ENCODE measurements at places on chromosomes 16 and 17.

DNA sequence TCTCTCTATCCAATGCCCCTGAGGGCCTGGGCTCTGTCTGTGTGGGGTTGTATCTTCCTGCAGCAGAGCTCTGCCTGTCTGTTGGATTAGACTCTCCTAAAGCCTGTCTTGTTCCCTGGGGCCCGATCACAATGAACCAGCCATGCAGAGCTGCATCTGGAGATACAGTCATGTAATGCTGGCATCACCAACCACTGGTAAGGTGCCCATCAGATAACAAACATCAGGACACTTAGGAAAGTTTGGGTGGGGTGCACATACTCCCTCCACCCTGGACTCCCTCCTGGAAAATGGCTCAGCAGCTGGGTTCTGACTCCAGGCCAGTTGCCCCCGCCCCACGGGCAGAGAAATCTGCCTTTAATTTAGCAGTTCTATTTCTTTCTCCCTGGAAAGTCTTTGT, 61.3 kb upstream of the BRD7 start:
- DNase-seq = no peak

GRCh38 chr17:50871898-50872297, 5.7 kb upstream of the TOB1 start:
- DNase-seq = no peak

GRCh38 chr17:47946929-47947397, 5.6 kb downstream of the PNPO start:
- peak; percentile 63 for DNase-seq

- no peak for DNase-seq
Observed at GRCh38 chr17:35167666-35168065, 20.0 kb downstream of the UNC45B start.

DNA sequence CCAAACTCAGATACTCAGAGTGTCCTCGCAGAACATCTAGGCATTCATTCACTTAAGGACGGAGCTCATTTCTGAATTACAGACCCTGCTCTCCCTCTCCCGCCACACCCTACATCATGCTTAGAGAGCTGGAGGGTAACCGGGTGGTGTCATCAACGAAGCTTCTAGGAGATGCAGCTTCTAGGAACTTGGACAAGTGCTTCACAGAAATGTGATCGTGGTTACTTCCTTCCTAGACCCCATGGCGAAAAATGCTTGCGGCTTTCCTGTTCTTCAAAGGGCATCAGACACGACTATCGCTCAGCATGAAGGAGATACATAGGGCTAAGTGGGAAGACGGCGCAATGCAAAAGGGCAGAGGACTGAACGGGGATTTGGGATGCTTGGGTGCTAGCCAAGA, 126.8 kb downstream of the ZFHX3 start:
- DNase-seq = no peak

DNA sequence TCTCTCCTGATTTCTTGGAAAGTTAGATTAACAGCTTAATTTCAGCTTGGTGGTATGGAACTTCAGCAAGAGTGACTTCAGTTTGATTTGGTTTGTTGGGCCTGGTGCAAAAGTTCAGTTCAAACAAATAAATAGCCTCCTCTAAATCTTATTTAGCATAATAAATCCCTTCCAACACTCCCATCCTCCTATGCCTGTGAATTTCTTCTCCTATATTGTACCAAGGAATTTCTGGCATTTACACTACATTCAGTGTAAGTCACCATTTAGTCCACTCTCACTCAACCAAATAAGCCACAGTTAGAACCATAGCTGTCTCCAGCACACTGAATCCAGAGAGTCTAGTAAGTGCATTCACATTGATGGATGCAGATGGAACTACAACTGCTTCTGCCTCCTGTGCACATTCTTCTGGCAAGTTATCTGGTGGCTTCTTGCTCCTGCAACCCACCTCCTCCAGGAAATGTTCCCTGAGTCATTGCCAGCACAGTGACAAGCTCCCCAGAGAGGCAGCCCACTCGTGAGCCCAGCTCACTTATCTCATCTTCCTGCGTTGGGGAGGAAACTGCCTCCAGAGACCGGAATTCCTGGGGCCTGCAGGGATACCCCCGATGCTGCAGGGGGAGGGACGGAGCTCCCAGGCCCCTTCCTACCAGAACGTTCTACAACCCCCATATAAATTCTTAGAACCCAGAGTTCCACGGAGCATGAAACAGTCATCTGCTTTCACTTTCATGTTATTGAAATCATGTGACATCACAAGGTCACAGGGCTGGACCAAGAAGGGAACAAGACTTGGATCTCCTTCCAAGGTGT, 318.3 kb downstream of the PHKB start:
- no peak for DNase-seq

GRCh38 chr17:66417300-66417719, 114.9 kb downstream of the PRKCA start:
- no peak for DNase-seq

- peak; percentile 6 for DNase-seq
Observed at GRCh38 chr17:30290696-30291542, 825 bp downstream of the BLMH start.

- no peak for DNase-seq
Observed at GRCh38 chr17:14557480-14557879, 256.6 kb downstream of the HS3ST3B1 start.

GRCh38 chr16:86367291-86368072, 142.8 kb upstream of the FOXF1 start:
- DNase-seq = no peak

GRCh38 chr17:82780195-82780594, 28.3 kb downstream of the TBCD start:
- no peak for DNase-seq

DNA sequence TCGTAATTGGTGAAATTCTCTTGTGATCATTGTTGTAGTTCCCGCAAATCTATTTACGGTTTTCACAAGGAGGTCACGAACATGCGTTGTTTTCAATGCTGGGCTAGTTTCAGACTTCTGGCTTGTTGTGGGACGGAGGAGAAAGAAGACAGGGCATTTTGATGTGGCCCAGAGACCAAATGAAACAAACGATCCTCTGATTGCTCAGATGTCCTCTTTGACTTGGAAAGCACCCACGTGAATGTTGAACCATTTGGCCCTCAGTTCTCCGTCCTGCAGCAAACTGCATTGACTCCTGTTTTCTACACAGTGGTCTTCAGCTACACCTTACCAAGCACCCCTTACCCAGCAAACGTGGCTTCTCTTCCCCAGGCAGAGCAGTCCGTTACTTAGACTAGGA, 391.0 kb downstream of the WWOX start:
- DNase-seq = no peak

DNA sequence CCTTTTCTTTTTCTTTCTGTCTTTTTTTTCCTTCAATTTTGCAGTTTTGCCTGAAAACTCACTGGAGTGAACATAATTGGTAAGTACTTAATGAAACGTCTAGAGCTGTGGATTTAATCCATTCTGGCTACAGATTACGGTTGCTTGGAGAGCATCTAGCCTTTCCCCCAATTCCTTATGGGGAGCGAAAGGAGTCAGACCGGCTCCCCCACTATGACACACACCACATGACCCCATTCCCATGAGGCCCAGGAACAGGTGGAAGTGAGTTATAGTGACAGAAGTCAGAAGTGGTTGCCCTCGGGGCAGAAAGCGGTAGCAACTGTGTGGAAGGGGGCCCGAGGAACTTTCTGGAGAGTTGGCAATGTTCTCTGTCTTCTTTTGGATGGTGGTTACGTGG, 41.2 kb downstream of the EMP2 start:
- no peak for DNase-seq

DNA sequence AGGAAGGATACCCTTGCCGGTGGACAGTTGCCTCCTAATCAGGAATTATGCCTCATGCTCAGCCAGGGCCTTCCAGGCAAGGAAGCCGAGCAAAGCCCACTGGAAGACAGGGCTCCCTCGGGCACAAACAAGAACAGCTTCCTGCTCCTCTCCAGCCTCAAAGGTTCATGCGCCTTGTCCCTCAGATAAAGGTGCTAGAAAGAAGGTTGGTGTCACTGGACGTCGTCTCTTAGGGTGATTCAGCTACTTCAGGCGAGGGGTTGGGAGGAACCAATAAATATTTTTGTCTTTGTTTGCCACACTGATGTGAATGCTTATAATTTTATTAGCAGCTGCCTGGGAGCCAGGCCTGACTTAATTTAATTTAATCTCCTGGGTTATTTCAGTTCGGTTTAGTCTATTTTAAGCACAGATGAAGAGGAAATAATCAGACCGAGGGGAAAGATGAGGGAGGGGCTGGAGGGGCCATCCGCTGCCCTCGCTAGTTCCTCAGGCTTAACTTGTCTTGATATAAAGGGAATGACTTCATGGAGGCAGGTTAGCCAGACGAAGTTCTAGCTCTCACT, 171.8 kb upstream of the CACNG5 start:
- DNase-seq = no peak

GRCh38 chr17:77279448-77280303, 138.9 kb downstream of the SEC14L1 start:
- DNase-seq = no peak

DNA sequence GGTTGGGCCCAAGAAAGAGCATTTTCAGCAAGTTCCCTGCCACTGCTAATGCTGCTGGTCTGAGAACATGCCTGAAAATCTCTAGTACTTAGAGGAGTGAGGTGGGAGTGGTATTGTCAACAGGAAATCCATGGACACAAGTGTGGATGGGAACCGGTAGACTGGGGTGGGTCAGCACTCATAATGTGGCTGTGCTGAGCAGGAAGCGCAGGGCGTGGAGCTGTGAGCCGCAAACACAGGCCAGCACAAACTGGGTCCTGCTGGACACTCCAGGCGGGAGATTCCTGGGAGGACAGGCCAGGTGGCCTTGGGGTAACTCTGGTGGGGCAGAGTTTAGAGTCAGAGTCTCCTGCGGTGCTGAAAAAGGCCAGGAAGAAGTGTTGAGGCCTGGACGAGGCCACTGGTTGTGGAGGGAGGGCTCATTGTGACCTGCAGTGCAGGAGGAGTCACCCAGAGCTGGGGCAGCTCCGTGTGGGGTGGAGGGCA, 62.6 kb downstream of the BANP start:
- no peak for DNase-seq

All from activated gamma-delta T cell treated with anti-CD3 and anti-CD28 coated beads, Interleukin-2, amount 50 U/mL, for 16 hours (primary cell).